Testis (tissue), 5 donors: ENCODE measurements at places on chromosomes 4 and X. TPM values are rescaled to one million over a fixed set of nuclear protein-coding genes. Genes with fewer than 3 reads are reported as not detected.
A peak's percentile ranks its signal among the peaks of the same experiment; 100 is the strongest.

The FGA gene
- total RNA-seq: 1.4 TPM

The TIGD4 gene
- 3.2 TPM for total RNA-seq

The GIMD1 gene
- not detected for total RNA-seq

DNA sequence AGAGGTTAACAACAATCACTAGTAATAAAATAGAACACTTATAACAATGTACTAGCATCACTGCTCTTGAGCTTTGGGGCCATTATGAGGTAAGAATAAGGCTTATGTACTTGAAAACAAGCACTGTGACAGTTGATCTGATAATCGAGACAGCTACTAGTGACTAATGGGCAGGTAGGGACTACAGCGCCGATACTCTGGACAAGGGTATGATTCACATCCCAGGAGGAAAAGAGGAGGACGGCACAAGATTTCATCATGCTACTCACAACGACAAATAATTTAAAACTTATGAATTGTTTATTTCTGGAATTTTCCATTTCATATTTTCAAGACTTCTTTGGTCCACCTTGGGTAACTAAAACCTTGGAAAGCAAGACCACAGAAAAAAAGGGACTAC lies 62.3 kb downstream of the FAM184B start:
- H3K27ac ChIP-seq: no peak overlapping the region
- H3K4me1 ChIP-seq: no peaks in the 10 kb centered on the region
- no peak for DNase-seq

DNA sequence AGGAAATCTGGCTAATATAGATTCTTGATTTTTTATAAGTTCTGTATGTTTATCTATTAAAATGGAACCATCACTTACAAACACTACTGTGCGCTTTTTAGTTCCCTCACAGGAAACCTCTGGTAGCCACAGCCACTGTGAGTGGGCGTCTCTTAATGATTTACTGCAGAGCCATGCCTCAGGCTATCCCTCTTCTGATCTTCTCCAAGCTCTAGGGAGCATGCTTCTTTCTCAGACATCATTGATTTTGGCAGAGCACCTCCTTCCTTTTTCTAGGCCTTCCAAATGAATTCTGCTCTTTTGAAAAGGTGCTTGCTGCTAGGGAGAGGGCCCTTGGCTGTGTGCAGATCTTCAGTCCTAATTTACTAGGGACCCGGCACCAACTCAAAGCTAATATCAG lies 61.1 kb upstream of the STS start:
- no peaks in the 10 kb centered on the region for H3K36me3 ChIP-seq
- DNase-seq: no peak
- no peaks in the 10 kb centered on the region for H3K4me1 ChIP-seq

- no peak overlapping the region for H3K27ac ChIP-seq
- H3K27me3 ChIP-seq: no peaks in the 10 kb centered on the region
- peaks cover 14% of the 10 kb centered on the region for H3K4me1 ChIP-seq
- H3K36me3 ChIP-seq: no peaks in the 10 kb centered on the region
- DNase-seq: peak; percentile 52
These were observed 2.2 kb downstream of the SORCS2 start for GRCh38 chr4:7194251-7195140.

DNA sequence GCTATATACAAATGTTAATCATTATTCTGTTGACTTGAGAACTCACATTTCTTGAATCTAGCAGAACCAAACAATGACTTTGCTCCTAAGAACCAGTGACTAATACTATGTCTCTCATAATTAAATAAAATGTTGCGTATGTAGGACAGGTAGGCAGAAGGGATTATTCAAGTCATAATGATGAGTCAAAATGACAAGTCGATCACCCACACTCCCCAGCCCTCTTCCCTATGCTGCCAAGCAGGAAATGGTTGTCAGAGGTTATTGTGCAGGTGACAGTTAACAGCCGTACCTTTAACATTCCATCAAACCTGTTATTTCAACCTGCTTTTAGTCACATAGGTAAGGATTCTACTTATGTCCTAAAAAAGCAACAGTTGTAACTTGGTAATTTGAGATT lies 22.0 kb upstream of the STK26 start:
- no peak overlapping the region for H3K4me3 ChIP-seq
- no peaks in the 10 kb centered on the region for H3K4me1 ChIP-seq

GRCh38 chr4:4914965-4915845 lies 55.7 kb downstream of the MSX1 start:
- H3K27me3 ChIP-seq: no peaks in the 10 kb centered on the region
- DNase-seq: no peak
- no peak overlapping the region for H3K4me3 ChIP-seq
- H3K36me3 ChIP-seq: no peaks in the 10 kb centered on the region
- no peaks in the 10 kb centered on the region for H3K4me1 ChIP-seq

DNA sequence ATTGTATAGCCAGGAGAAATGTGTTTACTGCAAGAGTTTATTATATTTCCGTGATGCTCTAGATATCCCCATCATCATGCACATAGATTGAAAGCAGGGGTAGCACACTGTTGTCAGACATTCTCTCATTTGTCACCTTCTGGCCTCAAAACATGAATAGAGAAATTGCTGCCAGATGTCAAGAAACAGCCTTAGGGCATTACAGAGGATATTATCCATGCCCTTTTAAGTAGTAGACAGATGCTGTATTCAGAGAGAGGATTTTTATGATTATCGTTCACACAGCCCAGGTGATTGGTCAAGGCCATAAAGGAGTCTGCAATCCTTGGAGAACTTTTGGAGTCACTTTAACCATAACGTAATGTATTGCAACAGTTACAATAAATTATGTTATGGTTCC lies 1961.5 kb upstream of the TENM3 start:
- H3K4me3 ChIP-seq: no peak overlapping the region
- no peaks in the 10 kb centered on the region for H3K4me1 ChIP-seq
- no peak for DNase-seq

The IL9R gene
- 0.24 TPM for total RNA-seq

DNA sequence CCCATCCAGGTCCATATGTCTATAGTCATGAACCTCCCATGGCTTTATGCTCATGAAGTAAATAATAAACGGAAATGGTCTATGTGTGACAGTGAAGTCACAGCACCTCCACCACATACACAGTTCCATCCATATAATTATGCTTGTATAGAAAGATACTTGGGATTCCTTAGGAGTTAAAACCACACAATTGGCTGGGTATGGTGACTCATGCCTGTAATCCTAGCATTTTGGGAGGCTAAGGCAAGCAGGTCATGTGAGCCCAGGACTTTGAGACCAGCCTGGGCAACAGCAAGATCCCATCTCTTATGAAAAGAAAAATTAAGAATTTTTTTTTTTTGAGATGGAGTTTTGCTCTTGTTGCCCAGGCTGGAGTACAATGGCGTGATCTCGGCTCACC lies 55.6 kb upstream of the RBM47 start:
- H3K36me3 ChIP-seq: no peaks in the 10 kb centered on the region
- H3K27me3 ChIP-seq: no peaks in the 10 kb centered on the region
- no peak for DNase-seq
- H3K4me1 ChIP-seq: no peaks in the 10 kb centered on the region

The USP51 gene
- 13.3 TPM for total RNA-seq

DNA sequence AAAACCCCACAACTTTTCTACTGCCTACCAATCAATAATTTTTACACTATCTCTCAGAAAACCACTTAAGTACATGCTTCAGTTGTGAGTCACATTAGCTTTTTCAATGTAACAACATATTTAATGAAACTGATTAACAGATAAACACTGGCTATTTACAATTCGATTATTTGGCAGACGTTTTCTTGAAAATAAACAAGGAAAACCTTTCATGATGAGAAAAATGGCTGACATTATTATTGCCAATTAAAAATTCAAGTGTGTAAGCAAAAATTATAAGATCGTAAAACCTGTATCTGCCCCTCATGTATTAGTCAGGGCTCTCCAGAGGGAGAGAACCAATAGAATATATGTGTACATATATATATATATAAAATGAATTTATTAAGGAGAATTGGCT lies 1555.5 kb upstream of the IGFBP7 start:
- H3K4me1 ChIP-seq: peaks cover 7% of the 10 kb centered on the region
- no peaks in the 10 kb centered on the region for H3K27me3 ChIP-seq
- no peak for DNase-seq
- H3K4me3 ChIP-seq: no peak overlapping the region

- H3K27ac ChIP-seq: no peak overlapping the region
- no peaks in the 10 kb centered on the region for H3K36me3 ChIP-seq
- peak; percentile 30 for DNase-seq
- H3K27me3 ChIP-seq: no peaks in the 10 kb centered on the region
- H3K4me1 ChIP-seq: peaks cover 5% of the 10 kb centered on the region
These were observed 114.7 kb upstream of the TTC29 start for GRCh38 chr4:147060151-147060931.

GRCh38 chr4:55635741-55636655 lies at the start of gene NMU:
TSS of gene NMU (minus strand) at chr4:55636298. CDS start at chr4:55636192, 106 bp downstream.
- H3K4me3 ChIP-seq: peak within 1 kb of the TSS; percentile 41
- no peak within 1 kb of the TSS for H3K27ac ChIP-seq
- H3K27me3 ChIP-seq: no peaks in the 10 kb centered on the region
- DNase-seq: peak; percentile 42
- no peaks in the 10 kb centered on the region for H3K4me1 ChIP-seq
- no peaks in the 10 kb centered on the region for H3K36me3 ChIP-seq

The DIPK2B gene
- total RNA-seq: 4.0 TPM

DNA sequence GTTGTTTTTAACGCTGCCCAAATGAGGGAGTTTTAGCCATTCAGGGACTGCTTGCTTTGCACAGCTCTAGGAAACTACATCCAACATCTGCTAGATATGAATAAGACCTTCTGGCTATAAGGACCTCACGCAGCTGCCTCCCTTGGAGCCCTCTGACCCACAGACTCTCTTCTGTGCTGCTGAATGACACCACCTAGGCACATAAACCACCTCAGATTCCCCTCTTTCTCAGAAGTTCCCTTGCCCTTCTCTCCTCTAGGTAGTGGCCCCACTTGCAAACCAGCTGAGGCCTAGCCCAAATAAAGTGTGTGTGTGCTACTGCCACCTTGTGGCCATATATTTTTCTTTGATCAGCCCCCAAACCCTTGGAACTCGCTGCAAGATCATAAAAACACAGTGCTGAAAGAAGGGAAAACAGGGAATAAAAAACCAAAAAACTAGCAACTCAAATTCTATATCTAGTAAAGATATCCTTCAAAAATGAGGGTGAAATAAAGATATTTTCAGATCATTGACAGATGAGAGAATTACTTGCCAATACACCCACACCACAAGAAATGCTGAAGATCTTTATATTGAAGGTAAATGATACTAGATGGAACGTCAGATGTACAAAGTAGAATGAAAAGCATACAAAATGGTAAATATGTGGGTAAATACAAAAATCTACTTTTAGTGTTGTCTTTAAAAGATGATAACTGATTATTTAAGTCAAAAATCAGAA lies 265.9 kb downstream of the ADAMTS3 start:
- H3K27me3 ChIP-seq: no peaks in the 10 kb centered on the region
- peak; percentile 48 for DNase-seq
- H3K36me3 ChIP-seq: no peaks in the 10 kb centered on the region
- no peaks in the 10 kb centered on the region for H3K4me1 ChIP-seq
- H3K27ac ChIP-seq: no peak overlapping the region

The MTM1 gene
- 33.8 TPM for total RNA-seq

DNA sequence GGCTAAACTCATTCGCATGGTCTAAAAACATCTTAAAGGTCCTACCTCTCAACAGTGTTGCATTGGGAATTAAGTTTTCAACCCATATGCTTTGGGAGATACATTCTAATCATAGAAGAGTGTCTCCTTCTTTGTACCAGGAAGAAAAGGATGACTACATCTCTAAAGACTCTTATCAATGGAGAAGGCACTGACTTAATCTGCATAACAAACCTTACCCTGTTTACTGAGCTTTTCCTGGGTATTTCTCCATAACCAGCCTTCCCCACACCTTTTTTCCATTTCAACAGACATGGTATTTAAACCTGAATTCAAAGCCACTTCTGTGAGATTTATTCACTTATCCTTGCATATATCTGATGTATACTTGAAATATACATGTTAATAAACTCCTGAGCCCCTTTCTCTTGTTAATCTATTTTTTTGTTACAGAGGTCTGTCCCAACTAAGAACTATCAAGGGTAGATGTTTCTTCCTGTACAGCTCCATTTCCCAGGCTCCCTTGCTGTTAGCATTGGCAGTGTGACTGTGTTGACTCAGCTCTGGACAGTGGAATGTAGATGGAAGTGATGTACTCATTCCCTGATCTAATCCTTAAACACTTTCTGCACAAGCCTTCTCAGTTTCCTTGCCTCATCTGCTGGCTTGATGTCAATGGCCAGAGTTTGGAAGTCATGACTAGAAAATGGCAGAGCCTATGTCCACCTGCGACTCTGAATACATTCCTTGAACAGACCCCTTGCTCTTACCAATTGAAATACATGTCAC lies 148.9 kb upstream of the CPEB2 start:
- no peaks in the 10 kb centered on the region for H3K27me3 ChIP-seq
- no peak for DNase-seq
- no peak overlapping the region for H3K4me3 ChIP-seq

The HPSE gene
- 0.79 TPM for total RNA-seq

The TRIM61 gene
- 4.9 TPM for total RNA-seq

DNA sequence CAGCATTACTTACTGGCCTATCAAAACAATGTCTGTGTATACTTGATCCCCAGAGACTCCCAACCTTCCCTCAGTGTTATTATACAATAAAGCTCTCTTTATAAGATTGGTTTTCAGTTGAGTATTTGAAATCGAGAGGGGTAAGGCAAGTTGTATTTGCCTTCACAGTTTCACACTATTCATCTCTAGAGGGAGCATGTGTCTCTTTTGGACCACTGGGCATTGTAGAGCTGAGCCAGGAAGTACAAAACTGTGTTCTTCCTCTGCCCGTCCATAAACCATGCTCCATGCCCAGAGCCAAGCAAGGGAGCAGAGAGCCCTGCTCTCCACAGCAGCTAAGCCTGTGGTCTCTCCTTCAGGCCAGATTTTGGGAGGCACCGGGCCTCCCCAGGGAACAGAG lies 61.5 kb upstream of the HHIP start:
- no peak overlapping the region for H3K4me3 ChIP-seq
- H3K4me1 ChIP-seq: peaks cover 4% of the 10 kb centered on the region
- DNase-seq: no peak

The HEPH gene
- 6.3 TPM for total RNA-seq

DNA sequence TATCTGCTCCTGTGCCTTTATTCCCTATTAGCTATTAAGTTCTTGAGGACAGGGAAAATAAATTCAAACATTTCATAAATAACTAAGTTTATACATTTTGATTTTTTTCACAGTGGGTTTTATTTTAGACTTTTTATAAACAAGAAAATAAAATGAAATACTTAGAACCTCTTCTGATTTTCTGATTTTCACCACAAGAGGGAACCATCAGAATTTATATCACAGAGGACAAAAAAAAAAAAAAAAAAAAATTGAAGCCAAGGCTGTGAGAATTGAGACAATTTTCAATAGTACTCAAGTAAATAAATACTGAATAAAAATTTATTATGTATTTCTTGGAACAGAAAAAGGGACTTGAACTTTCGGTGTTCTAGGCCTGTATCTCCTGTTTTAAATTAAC lies 288.1 kb downstream of the SH3BGRL start:
- H3K27ac ChIP-seq: no peak overlapping the region
- no peak overlapping the region for H3K4me3 ChIP-seq
- DNase-seq: no peak
- no peaks in the 10 kb centered on the region for H3K27me3 ChIP-seq

The BMPR1B gene
- total RNA-seq: 13.0 TPM

GRCh38 chr4:12584116-12584875 lies 899.8 kb downstream of the RAB28 start:
- no peak for DNase-seq
- H3K27ac ChIP-seq: no peak overlapping the region
- H3K36me3 ChIP-seq: no peaks in the 10 kb centered on the region
- H3K27me3 ChIP-seq: no peaks in the 10 kb centered on the region
- no peaks in the 10 kb centered on the region for H3K4me1 ChIP-seq

- H3K27ac ChIP-seq: no peak overlapping the region
- H3K36me3 ChIP-seq: no peaks in the 10 kb centered on the region
- H3K4me1 ChIP-seq: no peaks in the 10 kb centered on the region
- H3K27me3 ChIP-seq: no peaks in the 10 kb centered on the region
These were observed 14.8 kb downstream of the PJA1 start for GRCh38 chrX:69150281-69150960.

The GAR1 gene
- total RNA-seq: 14.5 TPM
